ENCODE measurements at places on chromosomes 4 and X. TPM values are rescaled to one million over a fixed set of nuclear protein-coding genes. Genes with fewer than 3 reads are reported as not detected.

Gene ERVMER34-1
- polyA plus RNA-seq, result 1.2 TPM

Gene AFP
- 8.4 TPM for polyA plus RNA-seq

Gene NUP62CL
- 3.2 TPM for polyA plus RNA-seq

Gene C4orf50
- 2.9 TPM for polyA plus RNA-seq

Gene GPRIN3
- 15.8 TPM for polyA plus RNA-seq

Gene JCHAIN
- polyA plus RNA-seq, result not detected

Gene RNF150
- 14.3 TPM for polyA plus RNA-seq

Gene ASB5
- polyA plus RNA-seq, result 0.35 TPM

Gene TBC1D14
- 104 TPM for polyA plus RNA-seq

Gene RBMX
- polyA plus RNA-seq, result 236 TPM

Gene NSUN7
- polyA plus RNA-seq, result 6.8 TPM

Gene NRK
- 1.1 TPM for polyA plus RNA-seq

Gene NUDT11
- polyA plus RNA-seq, result 43.1 TPM
